ENCODE measurements at places on chromosomes 12 and 14. TPM values are rescaled to one million over a fixed set of nuclear protein-coding genes. Genes with fewer than 3 reads are reported as not detected.

The MYO1H gene
- total RNA-seq, result 2.0 TPM

GRCh38 chr14:99503848-99504453 is 22.7 kb downstream of the CCNK start:
- DNase-seq, result no peak

GRCh38 chr12:85530456-85530855 is 250.4 kb downstream of the ALX1 start:
- DNase-seq, result no peak

DNA sequence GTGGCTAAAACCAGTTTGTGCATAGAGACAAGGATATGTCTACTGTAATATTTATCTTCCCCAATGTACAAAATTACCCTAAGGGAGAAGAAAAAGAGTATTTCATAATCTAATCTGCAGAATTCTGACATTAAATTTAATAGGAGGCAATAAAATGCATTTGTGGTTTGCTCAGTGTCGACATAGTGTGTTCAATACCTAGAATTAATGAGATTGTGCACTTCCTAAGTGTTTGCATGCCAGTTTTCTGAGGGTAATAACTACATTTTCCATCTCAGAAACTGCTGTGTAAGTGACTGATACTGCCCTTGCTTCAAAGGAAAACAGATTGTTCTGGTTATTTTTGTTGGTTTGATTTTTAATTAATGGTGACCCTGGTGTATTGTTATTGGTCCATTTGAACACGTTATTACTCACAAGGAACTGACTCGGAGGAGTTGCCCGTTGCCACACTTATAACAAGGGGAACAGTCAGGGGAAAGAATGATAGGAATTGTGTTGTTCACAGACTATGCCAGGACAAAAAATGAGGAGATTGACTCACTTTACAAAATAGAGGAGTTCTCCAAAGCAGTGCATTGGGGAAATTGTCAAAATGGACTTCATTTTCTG is 960.3 kb upstream of the TMEM132C start:
- no peak for DNase-seq

DNA sequence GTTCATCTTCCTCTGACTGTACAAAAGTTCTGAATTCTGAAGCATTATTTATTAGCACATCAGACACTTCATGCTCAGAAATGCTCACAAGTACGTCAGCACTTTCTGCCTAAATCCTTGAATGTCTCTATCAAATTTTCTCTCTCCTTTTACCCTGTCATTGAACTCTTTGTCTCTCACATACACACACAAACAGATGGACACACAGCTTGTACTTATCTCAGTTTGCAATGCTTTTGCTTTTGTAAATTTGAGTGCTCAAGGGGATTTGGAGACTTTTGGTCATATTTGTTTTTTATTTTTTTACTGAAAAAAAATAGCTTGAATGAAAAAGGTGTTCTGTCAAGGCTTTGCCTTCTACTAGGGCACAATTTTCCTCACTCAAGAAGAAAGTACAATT is 64.2 kb upstream of the PDZRN4 start:
- no peak for DNase-seq

The NRL gene
- total RNA-seq, result 1.8 TPM

DNA sequence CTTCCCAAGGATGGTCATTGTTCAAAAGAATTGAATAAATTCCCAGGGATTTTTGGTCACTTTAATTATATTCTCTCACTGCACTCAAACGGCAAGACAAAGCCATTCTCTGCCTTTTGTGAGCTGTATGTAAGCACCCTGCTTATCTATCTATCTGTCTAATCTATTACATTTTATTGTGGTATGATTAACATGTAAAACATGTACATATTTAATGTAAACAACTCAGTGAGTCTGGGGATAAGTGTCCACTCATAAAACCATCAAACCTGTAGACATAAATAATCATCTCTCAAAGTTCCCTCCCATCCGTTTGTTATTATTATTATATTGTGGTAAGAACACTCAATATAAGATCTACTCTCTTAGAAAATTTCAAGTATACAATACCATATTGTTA is 167.1 kb downstream of the CAND1 start:
- no peak for DNase-seq

DNA sequence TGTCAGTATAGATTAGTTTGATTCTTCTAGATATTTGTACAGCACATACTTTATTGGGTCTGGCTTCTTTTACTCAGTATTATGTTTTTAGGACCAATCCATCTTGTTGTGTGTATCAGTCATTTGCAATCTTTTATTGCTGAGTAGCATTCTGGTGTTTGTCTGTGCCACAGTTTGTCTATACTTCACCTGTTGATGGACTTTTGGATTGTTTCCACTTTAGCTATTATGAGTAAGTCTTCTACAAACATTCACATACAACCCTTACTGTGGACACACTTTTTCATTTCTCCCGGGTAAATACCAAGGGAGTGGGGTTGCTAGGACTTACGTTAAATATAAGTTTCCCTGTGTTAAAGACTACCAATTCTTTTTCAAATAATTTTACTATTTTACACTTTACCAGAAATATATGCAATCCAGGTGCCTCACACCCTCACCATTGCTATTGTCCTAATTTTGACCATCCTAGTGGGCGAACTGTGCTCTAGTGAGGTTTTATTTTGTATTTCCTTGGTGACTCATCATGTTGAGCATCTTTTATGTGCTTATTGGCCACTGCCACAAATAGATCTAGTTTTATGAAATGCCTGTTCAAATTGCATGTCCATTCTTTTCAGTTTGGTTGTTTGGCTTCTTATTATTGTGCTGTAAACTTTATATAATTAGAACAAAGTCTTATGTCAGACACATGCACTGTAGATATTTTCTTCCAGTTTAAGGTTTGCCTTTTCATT is 304.7 kb upstream of the TMTC1 start:
- DNase-seq, result no peak

The TAS2R43 gene
- not detected for total RNA-seq

GRCh38 chr14:43005807-43006206 is 1399.1 kb downstream of the LRFN5 start:
- no peak for DNase-seq

- no peak for DNase-seq
Measured at GRCh38 chr12:27810756-27811155, 30.7 kb upstream of the MANSC4 start.

GRCh38 chr12:46242569-46242968 is 26.3 kb downstream of the SLC38A1 start:
- DNase-seq, result no peak

The SLC25A21 gene
- 0.73 TPM for total RNA-seq

The TEX52 gene
- total RNA-seq, result not detected

The ASPG gene
- total RNA-seq, result 168 TPM

- no peak for DNase-seq
Measured at GRCh38 chr14:98808494-98809407, 463.2 kb downstream of the BCL11B start.

The GPD1 gene
- total RNA-seq, result 88.6 TPM

The SAMD15 gene
- not detected for total RNA-seq

The HRK gene
- 0.09 TPM for total RNA-seq

DNA sequence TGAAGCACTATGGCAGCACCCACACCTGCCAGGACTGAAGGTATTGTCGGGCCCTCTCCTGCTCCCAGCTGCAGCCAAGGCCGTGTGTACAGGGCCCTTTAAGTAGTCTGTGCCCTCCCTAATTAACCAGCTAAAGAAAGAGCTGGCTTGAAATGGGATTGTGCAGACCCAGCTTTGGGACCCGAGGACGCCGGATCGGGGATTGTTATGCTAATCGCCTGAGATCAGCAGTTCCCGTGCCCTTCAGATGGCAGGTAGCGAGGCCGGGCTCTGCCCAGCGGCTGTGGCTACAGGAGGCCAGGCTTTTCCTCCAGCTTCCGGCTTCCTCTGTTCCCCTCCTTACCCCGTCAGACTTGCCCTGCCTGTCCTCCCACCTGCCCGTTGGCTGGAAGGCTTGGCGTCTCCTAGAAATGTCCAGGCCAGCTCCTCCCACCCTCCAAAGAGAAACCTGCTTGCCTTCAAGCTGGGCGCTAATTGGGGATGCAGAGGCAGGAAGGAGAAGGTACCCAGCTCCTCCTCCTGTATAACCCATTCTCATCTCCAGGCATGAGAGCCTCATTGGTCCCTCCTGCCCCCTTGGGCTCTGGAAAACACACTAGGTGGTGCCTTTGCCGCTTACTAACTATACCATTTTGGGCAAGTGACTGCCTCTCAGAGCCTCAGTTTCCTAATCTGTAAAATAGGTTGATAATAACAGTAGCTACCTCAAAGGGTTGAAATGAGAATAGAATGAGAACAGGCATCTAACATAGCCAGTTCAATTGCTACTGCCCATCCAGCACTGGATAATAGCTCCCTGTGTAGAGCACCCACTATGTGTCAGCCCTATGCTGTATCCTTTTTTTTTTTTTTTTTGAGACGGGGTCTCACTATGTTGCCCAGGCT is 25.8 kb upstream of the MSI1 start:
- DNase-seq, result no peak

- no peak for DNase-seq
Measured at GRCh38 chr14:38074081-38074480, 133.6 kb upstream of the SSTR1 start.

DNA sequence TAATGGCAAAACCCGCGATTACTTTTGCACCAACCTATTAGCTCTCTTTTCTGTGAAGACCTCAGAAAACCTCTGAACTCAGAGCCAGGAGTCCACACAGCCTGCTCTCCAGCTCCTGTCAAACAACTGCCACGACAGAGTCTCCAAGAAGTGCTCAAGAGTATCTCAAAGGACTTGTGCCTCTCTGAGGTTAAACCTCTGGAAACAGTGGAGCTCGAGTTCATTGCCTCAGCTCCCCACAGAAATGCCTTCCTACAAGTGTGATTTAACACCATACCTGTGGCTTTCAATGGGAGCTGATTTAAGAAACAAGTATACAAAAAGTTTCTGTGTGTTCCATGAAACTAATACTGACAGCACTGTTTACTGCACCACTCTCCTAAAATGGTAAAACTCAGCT is 20.1 kb downstream of the ACTN1 start:
- DNase-seq, result no peak

- no peak for DNase-seq
Measured at GRCh38 chr14:104872469-104873341, 7.6 kb downstream of the CEP170B start.

GRCh38 chr12:78756936-78757335 is 107.6 kb upstream of the SYT1 start:
- DNase-seq, result no peak

Measured in left cardiac atrium (tissue), 4 donors.